ENCODE measurements at places on chromosomes 1 and 21.

DNA sequence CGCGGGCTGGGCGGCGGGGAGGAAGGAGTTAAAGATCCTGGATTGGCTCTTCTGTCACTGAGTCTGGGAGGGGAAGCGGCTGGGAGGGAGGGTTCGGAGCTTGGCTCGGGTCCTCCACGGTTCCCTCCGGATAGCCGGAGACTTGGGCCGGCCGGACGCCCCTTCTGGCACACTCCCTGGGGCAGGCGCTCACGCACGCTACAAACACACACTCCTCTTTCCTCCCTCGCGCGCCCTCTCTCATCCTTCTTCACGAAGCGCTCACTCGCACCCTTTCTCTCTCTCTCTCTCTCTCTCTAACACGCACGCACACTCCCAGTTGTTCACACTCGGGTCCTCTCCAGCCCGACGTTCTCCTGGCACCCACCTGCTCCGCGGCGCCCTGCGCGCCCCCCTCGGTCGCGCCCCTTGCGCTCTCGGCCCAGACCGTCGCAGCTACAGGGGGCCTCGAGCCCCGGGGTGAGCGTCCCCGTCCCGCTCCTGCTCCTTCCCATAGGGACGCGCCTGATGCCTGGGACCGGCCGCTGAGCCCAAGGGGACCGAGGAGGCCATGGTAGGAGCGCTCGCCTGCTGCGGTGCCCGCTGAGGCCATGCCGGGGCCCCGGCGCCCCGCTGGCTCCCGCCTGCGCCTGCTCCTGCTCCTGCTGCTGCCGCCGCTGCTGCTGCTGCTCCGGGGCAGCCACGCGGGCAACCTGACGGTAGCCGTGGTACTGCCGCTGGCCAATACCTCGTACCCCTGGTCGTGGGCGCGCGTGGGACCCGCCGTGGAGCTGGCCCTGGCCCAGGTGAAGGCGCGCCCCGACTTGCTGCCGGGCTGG, at the start of gene NPR1:
Gene NPR1 (plus strand): TSS at position 170 of the 818 bp plus-strand sequence. CDS start 421 bp downstream, at position 591.
- no peak for DNase-seq

DNA sequence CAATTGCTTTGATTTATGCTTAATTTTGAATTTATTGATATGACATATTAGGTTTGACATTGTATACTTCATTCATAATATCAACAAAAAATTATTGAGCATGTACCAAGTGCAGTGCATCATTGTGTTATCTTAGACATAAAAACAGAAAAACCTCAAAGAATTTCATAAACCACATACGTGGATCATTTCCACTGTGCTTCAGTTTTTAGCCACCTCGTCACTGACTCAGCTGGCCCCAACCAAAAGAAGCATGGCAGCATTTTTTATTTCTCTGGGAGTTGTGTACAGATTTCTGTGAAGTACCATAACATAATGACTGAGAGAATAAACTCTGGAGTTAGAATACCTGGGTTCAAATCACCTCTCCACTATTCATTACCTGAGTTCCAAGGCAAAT, 95.6 kb upstream of the C1orf87 start:
- no peak for DNase-seq

GRCh38 chr1:60998786-60999185, 83.6 kb upstream of the NFIA start:
- DNase-seq, result no peak

DNA sequence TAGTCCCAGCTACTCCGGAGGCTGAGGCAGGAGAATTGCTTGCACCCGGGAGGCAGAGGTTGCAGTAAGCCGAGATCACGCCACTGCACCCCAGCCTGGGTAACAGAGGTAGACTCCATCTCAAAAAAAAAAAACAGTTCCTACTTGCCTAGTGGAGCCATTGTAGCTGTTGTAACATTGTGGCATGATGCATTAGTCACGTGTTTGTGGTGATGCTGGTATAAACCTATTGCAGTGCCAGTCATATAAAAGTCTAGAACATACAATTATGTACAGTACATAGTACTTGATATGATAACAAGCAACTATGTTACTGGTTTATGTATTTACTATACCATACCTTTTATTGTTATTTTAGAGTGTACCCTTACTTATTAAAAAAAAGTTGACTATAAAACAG, 16.2 kb downstream of the KYAT3 start:
- DNase-seq, result no peak

- DNase-seq, result no peak
Observed at GRCh38 chr1:190183588-190183987, 294.1 kb downstream of the BRINP3 start.

DNA sequence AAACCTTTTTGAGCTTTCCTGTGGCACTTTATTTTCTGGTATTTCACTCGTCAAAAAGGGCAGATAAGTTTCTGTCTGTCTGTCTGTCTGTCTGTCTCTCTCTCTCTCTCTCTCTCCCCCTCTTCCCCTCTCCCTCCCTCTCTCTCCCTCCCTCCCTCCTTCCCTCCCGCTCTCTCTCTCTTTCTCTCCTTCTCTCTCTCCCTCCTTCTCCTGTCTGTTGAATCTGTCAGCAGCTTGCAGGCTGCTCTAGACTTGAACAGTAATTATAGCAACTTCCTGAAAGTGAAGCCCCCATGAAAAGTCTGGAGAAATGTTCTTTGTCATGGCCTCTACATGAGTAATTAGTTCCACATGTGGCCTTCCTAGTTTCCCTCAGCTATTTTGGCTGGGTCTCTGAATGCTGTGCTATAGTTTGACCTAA, 275.2 kb upstream of the C1orf105 start:
- peak; percentile 57 for DNase-seq

DNA sequence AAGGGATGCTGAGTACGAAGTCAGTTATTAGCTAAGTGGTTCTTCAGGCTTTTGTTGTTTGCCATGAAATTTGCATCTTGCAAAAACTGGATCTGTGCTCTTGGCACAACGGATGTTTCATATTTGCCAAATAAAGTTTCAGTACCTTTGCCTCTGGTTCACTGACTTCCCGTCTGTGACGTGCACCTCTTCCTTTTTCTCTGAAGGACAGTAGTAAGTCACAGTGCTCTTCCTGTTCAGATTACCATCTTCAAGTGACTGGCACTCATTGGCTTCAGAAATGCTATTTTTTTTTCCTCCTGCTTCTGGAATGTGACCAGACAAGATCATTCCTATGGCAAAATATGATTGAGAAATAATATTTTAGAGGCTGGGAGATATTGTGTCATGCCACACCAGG, 75.9 kb upstream of the GREM2 start:
- no peak for DNase-seq

DNA sequence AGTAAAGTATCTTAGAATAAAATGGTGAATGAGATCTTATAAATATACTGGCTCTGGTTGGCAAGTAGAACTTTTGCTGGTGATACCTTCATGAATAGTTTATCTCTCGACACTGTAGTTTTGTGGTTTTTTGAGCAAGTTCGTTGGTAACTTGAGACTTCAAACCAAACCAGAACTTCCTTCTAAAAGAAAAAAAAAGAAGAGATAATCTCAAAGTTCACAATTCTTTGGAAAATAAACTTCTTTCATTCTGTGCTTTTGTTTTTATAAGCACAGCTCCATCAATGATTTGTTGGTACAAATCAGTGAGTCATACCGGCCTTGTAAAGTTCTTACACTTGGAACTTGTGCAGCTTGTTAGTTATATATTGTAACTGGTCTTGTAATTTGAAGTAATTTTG, 2.3 kb downstream of the HIPK1 start:
- DNase-seq, result peak; percentile 80

- no peak for DNase-seq
Observed at GRCh38 chr1:59298026-59298583, 1.2 kb downstream of the FGGY start.

DNA sequence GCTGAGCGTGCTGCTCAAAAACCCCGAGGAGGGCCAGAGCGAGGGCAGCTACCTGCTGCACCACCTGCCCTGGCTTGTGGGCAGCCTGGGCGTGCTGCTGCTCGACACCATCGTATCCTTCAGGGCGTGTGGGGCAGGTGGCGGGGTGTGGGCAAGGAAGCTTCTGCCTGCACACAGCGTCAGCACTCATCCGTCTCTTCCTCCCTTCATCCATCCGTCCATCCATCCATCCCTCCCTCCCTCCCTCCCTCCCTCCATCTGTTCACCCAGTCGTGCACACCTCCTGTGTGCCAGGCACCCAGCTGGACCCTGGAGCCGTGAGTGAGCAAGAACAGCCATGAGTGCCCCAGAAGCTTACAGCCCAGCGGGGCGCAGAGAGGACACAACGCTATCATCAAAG, 15.2 kb downstream of the SLC66A1 start:
- no peak for DNase-seq

- no peak for DNase-seq
Observed at GRCh38 chr1:79193211-79194079, 186.9 kb upstream of the ADGRL4 start.

GRCh38 chr1:99363531-99363930, 99.2 kb downstream of the PLPPR4 start:
- DNase-seq, result no peak

DNA sequence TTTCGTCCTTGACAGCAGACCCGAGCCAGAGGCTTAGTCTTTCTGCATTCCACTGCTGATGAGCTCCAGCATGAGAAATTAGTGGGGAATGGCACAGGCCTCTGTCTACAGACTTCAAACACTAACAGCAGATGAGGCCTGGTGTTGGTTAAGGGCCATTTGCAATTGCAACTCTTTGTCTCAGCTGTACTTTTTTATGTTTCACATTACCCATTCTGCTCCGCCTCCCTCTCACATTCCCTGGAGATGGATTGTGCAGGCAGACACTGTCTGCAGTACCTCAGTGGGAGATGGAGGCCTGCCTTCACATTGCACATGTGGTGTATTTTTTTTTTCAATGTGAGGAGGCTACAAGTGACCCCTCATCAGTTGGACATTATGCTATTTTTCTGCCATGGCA, 370.2 kb downstream of the DUSP10 start:
- no peak for DNase-seq

DNA sequence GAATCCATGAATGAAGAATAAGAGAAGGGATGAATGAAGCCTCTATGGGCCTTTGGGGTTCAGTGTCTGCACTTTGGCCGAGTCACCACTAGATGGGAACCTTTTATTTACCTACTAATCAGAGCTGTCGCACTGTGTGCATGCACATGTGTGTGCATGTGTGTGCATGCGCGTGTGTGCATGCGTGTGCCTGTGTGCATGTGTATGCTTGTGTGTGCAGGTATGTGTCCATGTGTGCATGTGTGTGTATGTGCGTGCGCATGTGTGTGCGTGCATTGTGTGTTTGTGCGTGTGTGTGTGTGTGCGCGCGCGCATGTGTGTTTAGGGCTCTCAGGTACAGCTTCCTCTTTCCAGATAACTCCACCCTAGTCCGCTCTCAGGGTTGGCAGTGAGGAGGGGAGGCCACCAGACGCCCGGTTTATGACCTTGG, 20.4 kb upstream of the UBXN10 start:
- DNase-seq, result peak; percentile 83

- peak; percentile 44 for DNase-seq
Observed at GRCh38 chr1:17653728-17654351, 101.3 kb upstream of the ACTL8 start.

- DNase-seq, result no peak
Observed at GRCh38 chr1:230065571-230065970, 1.5 kb upstream of the GALNT2 start.

GRCh38 chr1:78647238-78647637, 2.4 kb upstream of the IFI44 start:
- no peak for DNase-seq

GRCh38 chr1:163614361-163614760, 292.6 kb downstream of the NUF2 start:
- no peak for DNase-seq

DNA sequence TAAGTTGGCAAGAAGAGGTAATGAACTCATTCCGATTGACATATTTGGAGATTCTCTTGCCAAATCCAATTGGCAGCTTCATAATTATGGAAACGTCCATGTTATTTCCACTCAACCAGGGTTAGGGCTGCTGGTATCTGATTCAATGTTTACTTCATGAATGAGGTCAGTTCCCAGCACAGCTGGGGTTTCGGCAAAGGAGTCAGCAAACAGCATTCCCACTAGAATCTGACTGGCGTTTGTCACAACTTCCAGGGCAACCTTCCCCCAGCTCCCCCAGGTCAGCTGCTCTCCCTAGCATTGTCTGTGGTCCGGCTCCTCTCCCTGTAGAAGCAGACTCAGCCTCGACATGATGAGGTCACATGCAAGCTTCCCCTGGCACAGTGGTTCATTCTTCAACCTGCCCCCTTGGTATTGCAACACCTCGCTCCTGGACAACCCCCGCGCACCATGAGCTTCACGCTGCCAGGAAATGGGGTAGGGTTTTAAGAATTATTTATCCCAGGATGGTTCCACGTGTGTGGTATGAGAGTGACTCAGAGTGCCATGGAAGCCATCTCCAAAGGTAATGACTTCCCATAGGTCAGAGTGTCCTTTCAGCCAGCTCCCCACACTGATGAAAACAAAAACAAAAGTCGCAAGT, 100.7 kb upstream of the SLC25A33 start:
- peak; percentile 63 for DNase-seq

- no peak for DNase-seq
Observed at GRCh38 chr1:203907901-203908300, 46.5 kb downstream of the SNRPE start.

- DNase-seq, result no peak
Observed at GRCh38 chr1:72954943-72955342, 672.6 kb upstream of the NEGR1 start.

DNA sequence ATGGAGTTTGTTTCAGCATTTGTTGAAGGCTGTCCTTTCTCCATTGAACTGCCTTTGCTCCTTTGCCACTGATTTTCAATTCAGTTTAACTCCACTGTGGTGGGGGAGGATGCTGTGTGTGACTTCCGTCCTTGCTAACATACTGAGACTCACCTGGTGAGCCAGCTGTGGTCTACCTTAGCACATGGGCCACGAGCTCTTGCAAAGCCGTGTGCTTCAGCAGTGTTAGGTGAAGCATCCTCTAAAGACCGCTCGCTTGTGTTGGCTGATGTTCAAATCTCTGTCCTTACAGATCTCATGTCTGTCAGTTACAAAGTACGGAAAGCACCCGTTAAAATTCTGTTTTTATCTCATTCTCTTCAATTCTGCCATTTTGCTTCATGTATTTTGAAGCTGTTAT, 3.6 kb upstream of the SPATC1L start:
- no peak for DNase-seq

Data from KBM-7 (cell line).